ENCODE measurements at places on chromosomes 5 and 9.

GRCh38 chr5:38556088-38556598 is 303 bp downstream of the LIFR start:
- no peak for DNase-seq

GRCh38 chr9:131839281-131840084 is 99.6 kb upstream of the RAPGEF1 start:
- DNase-seq, result peak; percentile 81

DNA sequence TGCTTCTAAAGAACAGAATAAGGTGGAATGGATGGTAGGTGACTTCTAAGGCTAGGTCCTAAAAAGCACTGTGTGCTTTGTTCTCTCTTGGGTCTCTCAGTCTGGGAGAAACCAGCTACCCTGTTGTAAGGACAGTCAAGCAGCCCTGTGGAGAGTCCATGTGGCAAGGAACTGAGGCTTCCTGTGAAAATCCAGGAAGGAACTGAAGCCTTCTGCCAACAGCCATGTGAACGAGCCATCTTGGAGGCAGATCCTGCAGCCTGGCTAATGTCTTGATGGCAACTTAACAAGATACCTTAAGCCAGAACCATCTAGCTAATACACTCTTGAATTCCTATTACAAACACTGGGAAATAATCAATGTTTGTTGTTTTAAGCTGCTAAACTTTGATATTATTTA is 100.1 kb upstream of the PCA3 start:
- DNase-seq, result no peak

- DNase-seq, result peak; percentile 89
Observed at GRCh38 chr5:160463740-160464465, 42.2 kb downstream of the PTTG1 start.

GRCh38 chr5:173328844-173329490 is 753 bp upstream of the STC2 start:
- DNase-seq, result peak; percentile 84

DNA sequence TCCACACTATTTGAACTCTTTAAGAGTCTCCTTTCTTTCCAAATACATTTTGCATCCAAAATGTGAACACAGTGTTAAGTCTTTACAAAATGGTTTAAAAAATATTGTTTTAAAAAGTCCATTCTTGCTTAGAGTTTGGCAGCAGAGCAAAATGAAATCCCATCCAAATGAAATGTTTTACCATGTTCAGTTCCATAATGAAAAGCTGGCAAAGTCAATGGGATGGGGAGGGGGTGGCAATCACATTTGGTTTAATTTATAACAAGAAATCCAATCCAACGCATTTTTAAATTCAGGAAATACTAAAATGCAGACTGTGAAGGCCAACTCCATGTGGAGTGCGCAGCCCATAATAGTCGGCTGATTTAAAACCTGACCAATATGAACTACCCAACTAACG is 39.4 kb downstream of the MRPL36 start:
- no peak for DNase-seq

GRCh38 chr9:32265037-32265436 is 119.4 kb upstream of the ACO1 start:
- DNase-seq, result no peak

DNA sequence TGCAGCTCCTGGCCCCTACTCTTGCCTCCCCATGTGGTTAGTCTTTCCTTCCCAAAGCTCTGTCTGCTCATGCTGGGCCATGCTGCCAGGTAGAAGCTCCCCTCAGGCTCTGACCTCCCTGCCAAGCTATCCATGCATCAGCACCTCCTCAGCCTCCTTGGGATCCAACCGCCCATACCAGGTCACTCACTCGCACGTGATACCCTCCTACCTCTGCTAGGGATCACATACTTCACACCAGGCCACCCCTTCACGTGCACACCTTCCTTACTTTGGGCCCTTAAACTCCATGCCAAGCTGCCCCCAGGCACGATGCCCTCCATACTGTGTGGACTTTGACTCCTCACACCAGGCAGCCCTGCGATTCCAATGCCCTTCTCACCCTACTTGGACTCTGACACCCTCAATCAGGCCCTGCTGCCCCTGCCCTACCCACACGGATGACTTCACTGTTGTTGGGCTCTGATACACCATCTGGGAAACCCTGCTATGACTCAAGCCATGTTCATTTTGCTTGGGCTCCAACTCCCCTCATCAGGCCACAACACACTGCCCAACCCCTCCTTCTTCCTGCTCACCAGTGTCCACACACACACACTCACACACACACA is 34.1 kb downstream of the ZNF483 start:
- DNase-seq, result peak; percentile 39

DNA sequence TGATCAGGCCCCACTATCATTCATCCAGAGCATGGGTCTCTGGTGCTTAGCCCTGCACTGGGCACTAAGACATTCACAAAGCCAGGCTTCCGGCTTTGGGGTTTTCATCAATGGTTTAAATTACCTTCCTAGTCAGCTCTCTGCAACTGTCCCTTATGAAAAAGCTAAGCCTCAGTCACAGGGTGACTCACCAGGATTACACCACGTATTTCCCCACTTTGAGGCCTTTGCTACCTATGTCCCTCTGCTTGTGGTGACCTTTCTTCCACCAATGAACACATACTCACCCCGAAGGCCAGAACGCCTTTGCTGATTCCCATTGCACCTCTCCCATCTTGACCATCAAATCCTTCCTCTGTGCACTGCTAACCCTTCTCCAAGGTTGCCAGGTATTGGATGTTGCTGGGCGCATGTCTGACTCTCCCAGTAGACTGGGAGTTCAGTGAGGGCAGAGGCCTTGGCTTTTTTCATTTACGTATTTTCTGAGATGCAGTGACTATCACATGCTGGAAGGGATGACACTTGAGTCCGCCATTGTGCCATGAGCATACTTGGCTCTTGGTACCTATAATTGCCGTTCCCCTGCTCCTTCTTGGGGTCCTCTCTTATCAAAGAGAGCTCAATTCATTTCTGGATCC is 58.7 kb upstream of the TNFSF8 start:
- peak; percentile 12 for DNase-seq

- no peak for DNase-seq
Observed at GRCh38 chr5:99010294-99010693, 81.5 kb upstream of the CHD1 start.

- DNase-seq, result peak; percentile 94
Observed at GRCh38 chr5:33649549-33650482, 209.1 kb downstream of the TARS1 start.

DNA sequence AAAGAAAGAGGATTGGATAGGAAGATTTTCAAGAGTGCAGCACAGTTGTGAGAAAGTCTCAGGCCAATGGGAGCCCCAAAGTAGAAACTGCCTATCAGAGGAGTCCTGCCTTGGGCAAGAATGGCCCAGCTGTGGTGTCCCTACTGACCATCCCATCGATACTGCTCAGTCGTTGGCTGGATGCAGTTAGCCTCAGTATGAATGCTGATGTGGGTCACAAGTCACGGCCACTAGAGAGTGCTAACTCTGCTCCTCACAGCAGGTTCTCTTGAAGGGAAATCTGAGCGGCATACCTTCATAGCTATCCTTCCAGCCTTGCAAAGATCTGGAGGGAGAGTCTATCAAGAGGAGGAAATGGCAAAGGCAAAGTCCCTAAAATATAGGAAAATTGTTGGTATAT is 11.6 kb upstream of the CETN3 start:
- DNase-seq, result peak; percentile 26

- DNase-seq, result peak; percentile 0
Observed at GRCh38 chr9:104494808-104495207, 9.3 kb upstream of the OR13F1 start.

- DNase-seq, result no peak
Observed at GRCh38 chr5:147986134-147986757, 77.5 kb upstream of the SPINK5 start.

- no peak for DNase-seq
Observed at GRCh38 chr9:90032296-90033027, 427.6 kb downstream of the GADD45G start.

DNA sequence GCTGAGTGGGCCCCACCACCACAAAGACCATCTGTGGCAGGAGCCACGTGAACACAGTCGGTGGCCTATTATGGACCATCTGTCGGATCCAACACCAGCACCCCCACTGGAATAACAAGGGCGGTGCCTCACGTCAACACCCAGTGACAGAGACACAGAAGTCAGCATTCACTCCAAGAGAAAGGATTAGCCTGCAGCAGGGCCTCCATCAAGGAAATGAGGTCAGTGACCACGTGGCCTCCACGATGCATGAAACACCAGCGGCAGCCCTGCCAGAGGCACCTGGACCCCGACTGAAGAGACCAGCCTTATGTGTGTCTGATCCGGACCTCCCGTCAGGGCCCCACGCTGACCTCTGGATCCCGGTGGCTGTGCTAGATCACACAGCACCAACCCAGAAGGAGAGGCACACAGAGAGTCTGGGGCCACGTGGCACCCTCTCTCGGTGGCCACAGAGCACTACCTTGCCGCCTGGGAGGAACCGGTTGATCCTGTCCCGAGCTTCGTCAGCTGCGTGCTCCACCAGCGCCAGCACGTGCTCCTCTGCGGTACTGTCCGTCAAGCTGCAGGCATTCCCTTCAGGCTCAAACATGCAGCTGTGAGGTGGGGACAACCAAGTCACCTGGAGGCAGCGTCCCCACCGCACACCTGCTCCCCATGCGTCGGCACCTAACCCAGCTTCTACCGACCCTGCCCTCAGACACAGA is 9.0 kb downstream of the BRD9 start:
- no peak for DNase-seq

GRCh38 chr5:111016801-111017200 is 54.7 kb upstream of the TSLP start:
- DNase-seq, result no peak

DNA sequence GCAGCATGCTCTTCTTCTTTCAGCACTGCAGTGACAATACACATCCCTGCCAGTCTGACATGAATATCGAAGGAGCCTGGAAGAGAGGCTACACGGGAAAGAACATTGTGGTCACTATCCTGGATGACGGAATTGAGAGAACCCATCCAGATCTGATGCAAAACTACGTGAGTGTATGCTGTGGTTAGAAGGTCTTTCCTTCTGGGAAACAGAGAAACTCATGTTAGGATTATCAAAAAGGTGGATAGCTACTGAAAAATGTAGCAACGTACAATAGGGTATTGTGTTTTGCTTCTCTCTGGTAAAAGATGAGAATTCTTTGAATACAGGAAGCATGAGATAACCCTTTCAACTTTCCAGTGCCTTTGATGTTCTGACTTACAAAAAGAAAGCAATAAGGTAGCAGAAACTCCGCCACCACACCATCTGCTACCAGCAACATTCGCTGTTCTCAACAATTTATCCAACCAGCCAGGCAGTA is 133.3 kb downstream of the PCSK5 start:
- DNase-seq, result no peak

DNA sequence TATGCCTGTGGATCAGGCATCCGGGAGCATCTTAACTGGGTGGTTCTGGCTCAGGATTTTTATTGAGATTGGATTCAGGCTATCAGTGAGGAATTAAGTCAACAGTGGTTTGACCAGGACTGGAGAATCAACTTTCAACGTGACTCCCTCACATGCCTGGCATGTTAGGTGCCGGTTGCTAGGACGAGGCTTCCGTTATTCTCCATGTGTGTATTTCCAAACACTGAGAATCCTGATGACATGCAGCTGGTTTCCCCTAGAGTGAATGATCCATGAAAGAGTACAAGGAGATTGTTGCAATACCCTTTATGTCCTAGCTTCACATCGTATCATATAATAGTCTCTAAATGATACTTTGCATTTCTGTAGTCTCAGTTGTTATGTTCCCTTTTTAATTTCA is 529.2 kb downstream of the ANXA1 start:
- no peak for DNase-seq

DNA sequence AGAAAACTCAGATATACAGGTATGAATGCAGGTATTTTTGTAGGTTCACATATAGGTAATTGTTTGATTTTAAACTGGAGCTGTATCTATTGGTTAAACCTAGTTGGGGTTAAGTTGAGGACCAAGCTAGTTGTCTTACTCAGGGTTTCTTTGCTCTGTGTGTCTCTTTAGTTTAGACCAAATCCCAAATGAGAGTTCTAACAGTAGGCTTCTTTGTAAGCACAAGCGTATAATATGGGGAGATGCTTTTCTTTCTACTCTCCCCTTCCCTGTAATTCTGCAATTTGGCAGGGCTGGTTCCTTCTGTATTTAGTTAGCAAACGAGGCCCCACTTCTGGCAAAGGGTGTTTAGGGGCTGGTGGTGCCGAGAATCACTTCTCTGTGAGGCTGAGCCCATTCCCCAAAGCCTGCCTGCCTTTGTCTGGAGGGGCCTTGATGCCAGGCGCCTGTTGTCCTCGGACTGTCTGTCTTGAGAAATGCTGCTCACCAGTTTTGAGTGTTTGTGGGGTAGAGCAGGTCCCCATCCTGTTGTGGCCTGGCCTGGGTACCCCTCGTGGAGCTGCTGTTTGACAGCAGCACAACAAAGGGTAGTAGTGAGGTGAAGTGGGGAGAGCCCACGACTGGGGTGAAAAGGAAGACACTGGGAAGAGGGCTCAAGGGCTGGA is 259.3 kb downstream of the FANCC start:
- no peak for DNase-seq

DNA sequence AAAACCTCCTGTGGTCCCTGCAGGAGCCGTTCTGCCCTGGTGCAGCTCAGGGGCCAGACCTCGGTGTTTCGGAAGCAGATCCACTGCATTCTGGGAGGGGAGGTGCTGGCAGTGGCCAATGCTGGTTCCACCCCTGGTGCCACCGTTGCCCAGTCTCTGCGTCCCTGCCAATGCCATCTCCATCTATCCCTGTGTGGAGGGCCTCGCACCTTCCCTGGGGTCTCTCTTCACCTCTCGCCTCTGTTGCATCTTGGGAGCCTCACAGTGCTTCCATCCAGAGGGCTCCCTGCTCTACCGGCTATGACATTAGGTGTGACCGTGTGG is 15.3 kb downstream of the NCS1 start:
- no peak for DNase-seq

DNA sequence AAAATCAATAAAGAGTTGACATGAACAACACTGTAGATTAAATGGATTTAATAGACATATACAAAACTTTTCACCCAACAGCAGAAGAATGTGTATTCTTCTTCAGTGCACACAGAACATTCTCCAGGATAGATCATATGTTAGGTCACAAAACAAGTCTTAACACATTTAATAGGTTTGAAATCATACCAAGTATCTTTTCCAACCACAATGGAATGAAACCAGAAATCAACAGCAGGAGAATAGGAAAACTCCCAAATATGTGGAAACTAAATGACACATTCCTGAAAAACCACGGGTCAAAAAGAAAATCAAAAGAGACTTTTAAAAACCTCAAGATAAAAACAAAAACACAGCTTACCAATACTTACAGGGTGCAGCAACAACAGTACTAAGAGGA is 790.1 kb upstream of the ZNF608 start:
- no peak for DNase-seq

GRCh38 chr5:138032028-138032571 is 779 bp downstream of the FAM13B start:
- peak; percentile 62 for DNase-seq

Data from EH (cell line).